ENCODE measurements at places on chromosomes 3 and 15.

DNA sequence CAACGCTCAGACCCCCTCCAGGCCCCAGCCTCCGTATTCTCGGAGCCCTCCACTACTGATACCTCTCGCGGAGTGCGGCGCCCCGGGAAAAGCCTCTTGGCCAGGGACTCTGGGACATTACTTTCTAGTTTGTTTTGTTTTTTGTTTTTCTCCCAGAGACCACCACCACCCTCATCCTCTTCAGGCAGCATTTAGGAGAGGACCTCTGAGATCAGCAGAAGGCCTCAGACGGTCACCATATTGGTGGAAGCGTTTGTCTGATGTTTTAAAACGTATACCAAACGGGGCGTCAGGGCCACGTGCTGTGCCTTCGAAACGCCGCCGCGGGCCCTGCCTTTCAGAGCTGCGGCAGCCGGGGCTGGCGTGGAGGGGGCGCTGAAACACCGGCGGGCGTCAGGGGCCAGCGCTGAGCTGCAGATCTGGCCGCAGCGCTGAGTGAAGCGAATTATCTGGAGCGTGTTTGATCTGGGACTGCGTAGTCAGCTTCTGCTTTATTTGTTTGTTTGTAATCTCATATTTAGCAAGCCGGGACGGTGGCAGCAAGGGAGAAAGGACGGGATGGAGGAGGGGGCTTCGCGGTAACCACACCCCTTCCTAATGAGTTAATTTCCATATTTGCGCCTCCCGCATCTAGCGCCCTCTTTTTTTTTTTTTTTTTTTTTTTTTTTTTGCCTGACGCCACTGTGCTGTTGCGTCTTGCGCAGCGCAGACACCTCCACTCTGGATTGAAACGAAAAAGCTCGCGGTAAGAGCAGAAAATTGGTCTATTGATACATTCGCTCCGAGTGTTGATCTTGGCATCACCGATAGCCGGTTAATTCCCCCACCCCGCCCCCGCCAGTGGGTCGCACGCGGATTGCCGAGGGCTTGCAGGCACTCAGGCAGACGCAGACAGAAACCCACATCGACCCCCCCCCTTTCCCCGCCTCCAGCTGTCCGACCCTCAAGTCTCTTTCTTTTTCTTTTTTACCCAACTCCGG is 14.9 kb downstream of the SOX2 start:
- no peak for DNase-seq

DNA sequence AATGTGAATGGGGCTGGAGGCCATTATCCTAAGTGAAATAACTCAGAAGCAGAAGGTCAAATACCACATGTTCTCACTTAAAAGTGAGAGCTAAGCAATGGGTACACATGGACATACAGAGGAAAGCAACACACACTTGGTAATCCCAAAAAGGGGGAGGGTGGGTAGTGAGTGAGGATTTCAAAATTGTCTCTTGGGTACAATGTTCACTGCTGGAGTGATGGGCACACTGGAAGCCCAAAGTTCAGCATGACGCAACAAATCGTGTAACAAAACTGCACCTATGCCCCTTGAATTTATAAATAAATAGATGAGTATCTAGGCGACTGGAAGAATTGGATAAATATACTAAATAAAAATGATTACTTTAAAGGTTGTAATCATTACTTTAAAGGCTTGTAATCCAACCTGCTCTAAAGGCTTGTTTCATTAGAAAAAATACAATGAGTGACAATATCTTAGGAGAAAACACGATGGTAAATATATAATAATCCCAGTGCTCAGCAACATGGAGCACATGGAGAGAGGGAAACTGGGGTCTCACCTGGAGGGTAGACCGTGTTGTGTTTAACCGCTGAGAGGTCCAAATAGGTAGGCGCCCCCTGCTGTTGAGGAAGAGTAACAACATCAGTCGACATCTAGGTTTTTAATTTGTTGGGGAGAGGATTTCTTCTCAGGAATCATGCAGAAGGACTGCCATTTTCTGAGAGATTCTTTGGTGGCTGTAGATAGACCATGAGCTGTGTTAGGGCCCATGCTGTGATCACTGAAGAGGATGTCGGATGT is 78.5 kb upstream of the ROBO1 start:
- peak; percentile 42 for DNase-seq

DNA sequence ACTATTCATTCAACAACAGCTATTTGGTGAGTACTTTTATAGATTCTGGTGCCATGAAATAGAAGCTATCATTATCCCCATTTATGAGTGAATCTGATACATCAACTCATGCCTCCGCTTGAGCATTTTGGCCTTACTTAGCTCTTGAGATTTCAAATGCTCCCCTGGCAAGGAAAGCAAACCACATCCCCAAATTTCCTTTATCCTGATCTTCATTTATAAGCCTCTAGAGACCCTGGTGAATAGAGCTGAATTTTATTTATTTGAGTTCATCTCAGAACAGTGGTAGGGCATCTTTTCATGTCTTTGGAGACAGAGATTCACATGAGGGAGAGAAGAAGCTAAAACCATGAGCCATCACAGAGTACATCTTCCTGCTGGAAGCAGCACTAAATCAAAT is 317.2 kb downstream of the SLC9A9 start:
- DNase-seq, result no peak

- DNase-seq, result peak; percentile 41
These were observed 52.3 kb upstream of the CHRNA7 start for GRCh38 chr15:31977812-31978661.

DNA sequence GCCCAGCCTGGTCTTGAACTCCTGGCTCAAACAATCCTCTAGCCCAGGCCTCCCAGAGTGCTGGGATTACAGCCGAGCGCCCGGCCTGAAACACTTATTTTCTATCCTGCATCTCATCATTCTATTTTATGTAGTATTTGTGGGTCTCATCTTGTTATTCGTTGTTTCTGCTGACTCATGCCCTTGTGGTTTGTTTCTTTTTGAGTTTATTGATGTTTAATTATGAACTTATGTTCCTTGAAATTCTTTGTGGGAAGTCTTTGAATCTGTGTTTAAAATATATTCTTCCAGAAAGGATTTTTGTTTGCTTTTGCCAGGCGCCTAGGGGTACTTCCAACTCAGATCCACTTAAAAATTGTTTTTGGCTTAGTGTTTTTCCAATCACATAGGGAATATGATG is 78.3 kb upstream of the C15orf39 start:
- DNase-seq, result peak; percentile 93

DNA sequence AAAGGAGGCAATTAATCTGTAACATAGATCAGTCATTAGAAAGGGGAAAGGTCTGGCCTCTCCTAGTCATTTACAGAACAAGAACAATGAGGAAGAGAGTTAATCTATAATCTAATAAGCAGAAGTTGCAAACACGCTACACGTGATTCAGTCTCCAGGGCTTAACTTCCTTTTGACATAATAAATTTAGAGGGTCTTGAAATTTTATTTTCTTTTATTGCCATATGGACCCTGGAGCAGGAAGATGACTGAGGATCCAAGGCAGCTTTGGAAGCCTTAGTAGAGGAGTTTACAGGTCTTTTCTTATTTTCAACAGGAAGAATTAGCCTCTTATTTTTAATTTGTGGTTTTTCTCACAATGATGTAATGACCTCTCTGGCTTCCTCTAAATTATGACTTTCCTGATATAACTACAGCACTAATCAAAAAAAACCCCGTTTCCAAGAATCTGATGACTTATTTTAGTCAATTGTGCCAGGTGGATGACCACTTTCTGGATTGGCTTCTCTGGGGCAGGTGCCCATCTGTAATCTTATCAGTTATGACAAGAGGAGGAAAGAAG is 32.2 kb downstream of the ADGRG7 start:
- no peak for DNase-seq

GRCh38 chr3:152205097-152205593 is 63.6 kb upstream of the MBNL1 start:
- DNase-seq, result no peak
